Mucosa of gallbladder (tissue), 1 donor: ENCODE measurements at places on chromosomes 12 and 14.
A peak's percentile ranks its signal among the peaks of the same experiment; 100 is the strongest.

- DNase-seq, result no peak
Measured at GRCh38 chr14:61003571-61003970, 22.5 kb downstream of the SLC38A6 start.

DNA sequence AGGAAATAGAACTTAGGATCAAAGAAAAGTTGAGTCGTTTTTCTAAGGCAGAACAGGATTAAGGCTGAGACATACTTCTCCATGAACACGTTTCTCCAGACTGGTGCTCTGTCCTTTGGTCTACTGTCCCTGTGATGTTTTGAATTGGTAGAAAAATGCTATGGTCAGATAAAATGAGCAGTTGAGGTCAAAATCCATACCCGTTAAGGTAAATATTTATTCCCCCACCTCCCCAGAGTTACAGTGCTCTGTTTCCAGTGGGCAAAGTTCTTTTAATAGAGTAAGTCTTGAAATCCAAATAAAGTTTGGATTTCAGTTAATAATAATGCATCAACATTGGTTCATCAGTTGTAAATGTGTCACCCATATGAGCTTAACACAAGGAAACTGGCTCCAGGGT, 74.5 kb downstream of the PTHLH start:
- no peak for DNase-seq

- no peak for DNase-seq
Measured at GRCh38 chr14:58711382-58711781, 73.6 kb downstream of the DACT1 start.

DNA sequence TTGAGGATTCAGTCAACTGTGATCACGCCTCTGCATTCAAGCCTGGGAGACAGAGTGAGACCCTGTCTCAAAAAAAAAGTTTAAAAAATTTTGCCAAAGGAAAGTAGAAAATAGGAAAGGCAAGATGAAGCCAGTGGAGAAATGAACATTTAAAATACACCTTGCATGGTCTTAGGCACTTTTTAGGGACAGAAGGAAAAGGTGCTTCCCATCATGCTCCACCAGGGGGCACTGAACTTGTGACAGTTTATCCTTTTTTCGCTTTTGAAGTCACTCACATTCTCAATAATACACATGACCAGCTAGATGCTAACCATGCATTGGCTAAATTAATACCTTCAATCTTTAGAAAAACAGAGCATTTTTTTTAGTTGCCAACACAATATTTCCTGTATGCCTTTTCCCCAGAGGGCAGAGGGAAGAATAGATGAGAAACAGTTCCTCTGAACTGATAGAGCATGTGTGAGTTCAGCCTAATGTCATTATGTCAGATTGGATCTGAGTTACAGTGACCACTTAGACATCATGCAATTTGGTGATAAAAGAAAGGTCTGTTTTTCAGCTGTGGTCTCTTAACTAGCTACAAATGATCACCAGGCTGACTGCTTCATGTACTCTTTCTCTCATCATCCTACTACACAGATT, 221.8 kb upstream of the SSTR1 start:
- DNase-seq, result peak; percentile 37

- no peak for DNase-seq
Measured at GRCh38 chr12:48777501-48778400, 11.1 kb downstream of the ADCY6 start.

- no peak for DNase-seq
Measured at GRCh38 chr14:90569201-90569600, 172.4 kb downstream of the CALM1 start.

GRCh38 chr14:22814941-22815713, at the start of gene SLC7A7:
Gene SLC7A7 (minus strand): TSS chr14:22815435. CDS start chr14:22813398, 2,037 bp downstream.
- DNase-seq, result peak; percentile 69

DNA sequence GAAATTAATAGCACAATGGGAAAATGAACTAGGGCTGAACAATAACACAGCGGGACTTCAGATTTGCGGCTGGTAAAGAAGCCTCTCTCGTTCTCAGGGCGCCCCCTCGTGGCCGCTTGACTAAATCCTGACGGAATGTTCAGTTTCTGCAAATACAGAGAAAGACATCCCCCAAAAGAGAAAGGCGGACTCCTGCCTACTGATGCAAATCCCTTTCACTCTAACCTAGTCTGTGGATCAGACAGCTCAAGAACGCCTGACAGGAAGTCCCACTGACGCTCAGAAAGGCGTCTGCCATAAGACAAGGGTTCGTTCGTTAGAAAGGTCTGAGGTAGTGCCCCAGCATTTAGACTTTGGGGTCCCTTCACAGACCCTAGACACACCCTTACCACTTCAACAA, 2.5 kb downstream of the NUAK1 start:
- peak; percentile 86 for DNase-seq

- DNase-seq, result no peak
Measured at GRCh38 chr12:120579179-120579578, 2.0 kb downstream of the POP5 start.

GRCh38 chr14:22400655-22401259, 188.3 kb downstream of the DAD1 start:
- no peak for DNase-seq

DNA sequence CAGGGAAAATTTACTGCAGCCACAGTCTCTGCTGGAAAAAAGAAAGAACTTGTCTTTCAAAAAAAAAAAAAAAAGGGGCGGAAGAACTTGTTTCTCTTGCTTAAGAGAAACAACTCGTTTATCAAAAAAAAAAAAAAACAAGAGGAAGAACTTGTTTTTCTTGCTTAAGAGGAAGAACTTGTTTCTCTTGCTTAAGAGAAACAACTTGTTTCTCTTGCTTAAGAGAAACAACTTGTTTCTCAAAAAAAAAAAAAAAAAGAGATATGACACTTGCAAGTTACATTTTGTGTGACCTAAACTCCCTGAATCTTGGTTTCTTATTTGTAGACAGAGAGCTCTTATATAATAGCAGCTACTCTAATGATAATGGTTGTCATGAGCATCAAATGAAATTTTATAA, 44.7 kb upstream of the USP15 start:
- no peak for DNase-seq

GRCh38 chr14:100914597-100915021, 11.1 kb upstream of the RTL1 start:
- no peak for DNase-seq

- no peak for DNase-seq
Measured at GRCh38 chr12:38160318-38161122, 156.1 kb upstream of the ALG10B start.

- DNase-seq, result no peak
Measured at GRCh38 chr12:122738571-122738970, 7.9 kb upstream of the HCAR1 start.

- DNase-seq, result no peak
Measured at GRCh38 chr12:24902511-24903328, 46.2 kb downstream of the BCAT1 start.

DNA sequence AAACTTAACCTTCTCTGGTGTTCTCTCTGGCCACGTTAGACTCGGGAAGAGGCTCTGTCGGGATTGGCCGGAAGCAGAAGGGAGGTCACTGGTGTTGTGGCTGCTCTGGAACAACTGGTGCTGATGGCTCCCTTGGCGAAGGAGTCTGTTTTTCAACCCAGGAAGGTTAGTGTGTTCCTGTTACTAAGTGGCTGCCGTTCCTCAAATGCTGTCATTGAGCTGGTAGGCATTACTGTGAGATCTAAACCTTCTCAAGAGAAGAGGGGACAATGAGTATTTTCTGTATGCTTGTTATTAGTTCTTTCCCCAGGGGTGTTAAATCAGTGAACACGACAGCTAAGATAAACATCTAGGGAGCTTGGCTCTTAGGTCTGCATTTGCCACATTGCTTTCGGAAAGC, 18.3 kb downstream of the POP5 start:
- DNase-seq, result no peak

DNA sequence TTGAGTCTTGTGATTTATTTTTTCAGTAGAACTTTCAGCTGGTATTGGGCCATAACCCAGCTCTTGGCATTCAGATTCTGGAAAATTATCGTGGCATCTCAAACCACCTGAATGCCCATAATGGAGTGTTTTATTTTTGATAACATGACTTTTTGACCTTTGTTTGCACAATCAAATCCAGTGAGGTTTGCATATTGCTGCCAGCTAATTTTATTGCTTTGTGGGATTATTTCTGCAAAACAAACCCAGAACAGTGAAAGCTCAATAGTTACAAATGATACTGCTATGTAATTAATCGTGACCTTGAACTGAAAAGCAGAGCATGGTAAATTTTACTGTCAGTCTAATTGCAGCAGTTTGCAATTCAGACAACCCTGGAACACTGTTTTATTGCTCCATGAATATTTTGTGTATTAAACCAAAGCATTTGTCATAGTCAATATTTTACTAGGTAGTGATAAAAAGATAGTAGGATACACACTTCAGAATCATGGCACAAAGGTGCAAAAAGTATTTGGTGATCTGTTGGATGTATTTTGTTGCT, 255.2 kb upstream of the NAV3 start:
- DNase-seq, result no peak

DNA sequence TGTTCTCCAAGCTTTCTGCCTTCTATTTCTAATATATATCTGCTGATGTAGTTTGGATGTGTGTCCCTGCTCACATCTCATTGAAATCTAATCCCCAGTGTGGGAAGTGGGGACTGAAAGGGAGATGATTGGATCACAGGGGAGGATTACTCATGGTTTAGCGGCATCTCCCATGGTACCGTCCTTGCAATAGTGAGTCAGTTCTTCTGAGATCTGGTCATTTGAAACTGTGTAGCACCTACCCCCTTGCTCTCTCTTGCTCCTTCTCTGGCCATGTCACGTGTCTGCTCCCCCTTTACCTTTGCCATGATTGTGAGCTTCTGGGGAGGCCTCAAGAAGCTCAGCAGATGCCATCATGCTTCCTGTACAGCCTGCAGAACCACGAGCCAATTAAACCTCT, 26.2 kb upstream of the ALX1 start:
- DNase-seq, result no peak

DNA sequence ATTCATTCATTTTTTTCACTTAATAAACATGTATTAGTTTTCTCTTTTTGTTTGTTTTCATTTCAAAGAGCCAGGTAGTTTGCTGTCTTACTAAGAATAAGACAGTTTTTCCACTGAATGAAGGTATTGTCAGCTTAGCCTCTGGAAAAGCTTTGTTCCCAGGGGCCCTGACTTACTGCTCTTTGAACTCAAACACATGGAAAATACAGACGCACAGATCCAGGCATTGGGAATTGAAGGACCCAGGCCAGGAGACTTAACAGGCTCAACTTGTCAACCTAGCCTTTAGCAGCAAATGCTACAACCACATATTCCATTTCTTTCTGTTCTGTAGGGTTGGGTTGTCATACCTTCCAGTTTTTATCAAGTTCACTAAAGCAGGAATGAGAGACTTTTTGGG, 38.5 kb upstream of the SLCO1C1 start:
- DNase-seq, result no peak

GRCh38 chr14:20376071-20376588, 32.7 kb downstream of the PARP2 start:
- DNase-seq, result peak; percentile 85
